ENCODE measurements at places on chromosomes 2 and 18. TPM values are rescaled to one million over a fixed set of nuclear protein-coding genes. Genes with fewer than 3 reads are reported as not detected.

- DNase-seq, result peak; percentile 19
- H3K27me3 ChIP-seq, result no peaks in the 10 kb centered on the region
- H3K4me3 ChIP-seq, result no peak overlapping the region
- no peak overlapping the region for H3K27ac ChIP-seq
- no peaks in the 10 kb centered on the region for H3K36me3 ChIP-seq
Measured at GRCh38 chr2:46177461-46178089, 119.6 kb upstream of the EPAS1 start.

- H3K4me3 ChIP-seq, result no peak overlapping the region
- peaks cover 8% of the 10 kb centered on the region for H3K4me1 ChIP-seq
- no peak for DNase-seq
Measured at GRCh38 chr2:236517251-236518031, 52.2 kb upstream of the ACKR3 start.

DNA sequence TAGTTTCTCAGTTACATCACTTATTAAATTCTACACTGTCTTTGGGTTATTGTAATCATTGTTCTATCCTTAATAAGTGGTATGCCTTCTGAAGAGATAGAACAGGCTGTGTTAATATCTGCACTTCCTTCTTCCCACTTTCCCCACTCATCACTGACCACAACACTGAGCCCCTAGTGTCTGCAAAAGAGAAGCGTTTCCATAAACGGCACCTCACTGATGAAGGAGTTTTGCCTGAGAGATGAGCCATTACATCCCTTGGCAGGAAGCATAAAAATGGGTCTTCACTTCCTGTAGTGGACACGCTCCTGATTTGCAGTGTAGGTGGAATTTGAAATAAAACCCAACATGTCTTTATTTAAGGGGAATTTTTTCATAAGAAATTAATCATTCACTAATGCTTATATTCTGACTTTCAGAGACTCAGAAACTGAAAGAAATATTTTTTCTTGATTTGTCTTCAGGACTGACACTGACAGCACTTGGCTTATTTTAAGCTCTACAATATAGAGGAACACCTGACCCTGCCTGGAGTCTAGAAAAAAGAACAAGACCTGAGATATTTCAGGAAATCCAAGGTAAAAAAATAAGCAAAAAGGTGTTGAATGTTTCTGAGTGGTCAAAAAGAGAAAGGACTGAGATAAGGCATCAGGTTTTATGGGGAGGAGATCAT is 275.3 kb downstream of the RAD51AP2 start:
- no peak overlapping the region for H3K27ac ChIP-seq
- no peak overlapping the region for H3K4me3 ChIP-seq
- DNase-seq, result no peak
- no peaks in the 10 kb centered on the region for H3K27me3 ChIP-seq
- no peaks in the 10 kb centered on the region for H3K4me1 ChIP-seq

DNA sequence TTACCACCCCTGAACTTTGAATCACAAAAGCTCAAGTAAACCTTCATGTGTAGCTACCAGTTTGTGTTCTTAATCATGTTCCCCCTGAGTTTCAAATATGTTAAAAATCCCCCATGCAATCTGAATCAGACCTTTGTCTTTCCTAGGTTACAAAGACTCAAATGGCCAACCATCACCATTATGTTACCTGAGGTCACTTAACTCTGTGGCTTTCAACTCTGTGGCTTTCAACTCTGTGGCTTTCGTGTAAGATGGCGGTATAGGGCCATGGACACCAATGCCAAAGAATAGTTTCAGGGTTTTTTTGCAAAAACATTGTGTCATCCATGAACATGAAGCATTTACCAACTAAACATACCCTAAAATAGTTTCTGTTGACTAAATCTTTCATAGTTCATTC is 6.7 kb downstream of the ERMN start:
- peaks cover 9% of the 10 kb centered on the region for H3K36me3 ChIP-seq
- DNase-seq, result no peak
- H3K4me1 ChIP-seq, result no peaks in the 10 kb centered on the region
- no peaks in the 10 kb centered on the region for H3K27me3 ChIP-seq
- H3K4me3 ChIP-seq, result no peak overlapping the region

- DNase-seq, result no peak
- H3K27ac ChIP-seq, result no peak overlapping the region
- no peak overlapping the region for H3K4me3 ChIP-seq
Measured at GRCh38 chr2:7665880-7666279, 748.7 kb downstream of the RNF144A start.

DNA sequence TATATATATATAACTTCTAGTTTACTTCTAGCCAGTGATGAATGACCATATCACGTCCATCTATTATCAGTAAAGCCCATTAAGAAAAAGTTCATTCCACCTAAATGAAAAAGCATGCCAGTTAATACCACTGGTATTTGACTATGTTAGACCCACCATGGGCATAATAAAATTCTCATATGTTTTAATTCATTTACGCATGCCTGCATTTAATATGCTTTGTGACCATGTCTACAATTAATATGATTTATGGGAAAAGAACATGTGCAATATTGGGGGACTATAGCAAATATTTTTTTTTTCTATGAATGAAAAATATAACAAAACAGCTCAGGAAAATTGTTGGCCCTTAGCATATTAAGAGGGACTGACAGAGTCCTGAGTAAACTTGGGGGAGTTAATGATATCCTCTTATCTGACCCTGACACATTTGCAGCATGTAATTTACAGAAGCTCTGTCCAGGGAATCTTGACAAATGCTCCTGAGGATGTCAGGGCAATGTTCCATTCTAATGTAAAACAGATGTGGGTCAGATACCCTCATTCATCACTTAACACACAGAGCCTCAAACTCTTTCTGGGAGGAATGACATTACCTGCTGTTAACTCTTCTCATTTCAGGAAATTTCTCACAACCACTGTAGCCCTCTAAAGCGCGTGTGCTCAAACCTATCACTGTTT is 90.6 kb downstream of the PAX3 start:
- no peaks in the 10 kb centered on the region for H3K4me1 ChIP-seq
- no peak for DNase-seq
- no peaks in the 10 kb centered on the region for H3K36me3 ChIP-seq
- no peak overlapping the region for H3K27ac ChIP-seq

DNA sequence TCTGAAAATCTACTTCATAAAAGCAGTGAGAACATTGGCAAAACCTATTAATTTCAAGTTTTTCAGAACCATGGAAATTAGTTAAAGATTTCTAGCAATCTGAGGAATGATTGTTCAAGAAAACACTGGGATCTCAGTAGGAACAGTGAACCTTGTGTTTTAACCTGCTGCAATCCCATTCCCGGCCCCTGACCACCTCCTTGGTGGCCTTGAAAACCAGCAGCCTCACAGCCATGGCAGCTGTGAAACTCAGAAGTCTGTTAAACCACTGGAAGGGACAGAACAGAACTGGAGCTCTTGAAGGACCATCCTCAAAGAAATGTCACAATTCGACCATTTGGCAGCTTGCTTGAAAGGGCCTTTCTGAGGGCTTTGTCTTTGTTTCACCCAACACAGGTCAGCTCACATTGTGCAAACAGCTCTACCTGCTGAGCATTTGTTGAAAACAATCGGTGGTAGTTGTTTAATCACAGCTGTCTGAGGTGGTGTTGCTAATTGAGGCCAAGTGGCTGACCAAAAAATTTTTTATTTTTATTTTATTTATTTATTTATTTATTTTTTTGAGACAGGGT is 25.8 kb downstream of the NEDD4L start:
- H3K36me3 ChIP-seq, result no peaks in the 10 kb centered on the region
- H3K4me1 ChIP-seq, result no peaks in the 10 kb centered on the region

DNA sequence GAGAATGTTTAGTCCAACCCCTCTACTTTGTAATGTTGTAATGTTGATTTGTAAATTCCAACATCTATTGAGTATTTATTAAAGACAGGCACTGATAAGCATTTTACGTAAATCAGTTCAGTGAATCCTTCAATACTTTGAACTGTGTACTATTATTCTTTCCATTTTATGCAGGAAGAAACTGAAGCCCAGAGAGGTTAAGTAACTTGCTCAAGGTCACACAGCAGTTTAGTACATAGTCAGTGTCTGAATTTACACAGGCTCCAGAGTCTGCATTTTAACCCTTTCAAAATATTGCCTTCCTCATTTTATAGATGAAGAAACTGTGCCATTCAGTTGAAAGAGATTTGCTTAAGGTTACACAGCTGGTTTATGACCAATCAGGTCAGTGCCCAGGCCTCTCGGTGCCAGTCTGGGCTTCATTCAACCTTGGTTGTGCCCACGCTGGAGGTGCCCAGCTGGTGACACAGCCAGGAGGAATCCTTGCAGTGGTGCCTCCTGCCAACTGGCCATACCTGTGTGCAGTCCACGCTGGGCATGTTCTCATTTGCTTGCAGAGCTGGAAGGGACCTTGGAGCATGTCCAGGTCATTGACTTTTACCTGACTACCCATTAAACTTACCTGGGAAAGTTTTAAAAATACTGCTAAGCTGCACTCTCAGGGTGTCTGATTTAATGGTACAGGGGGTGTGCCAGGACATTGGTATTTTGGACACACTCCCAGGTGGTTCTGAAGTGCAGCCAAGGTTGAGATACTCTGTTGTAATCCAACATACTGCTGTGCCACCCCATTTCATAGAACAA is 74.3 kb upstream of the CYRIA start:
- no peaks in the 10 kb centered on the region for H3K36me3 ChIP-seq
- no peak overlapping the region for H3K27ac ChIP-seq
- no peak for DNase-seq

DNA sequence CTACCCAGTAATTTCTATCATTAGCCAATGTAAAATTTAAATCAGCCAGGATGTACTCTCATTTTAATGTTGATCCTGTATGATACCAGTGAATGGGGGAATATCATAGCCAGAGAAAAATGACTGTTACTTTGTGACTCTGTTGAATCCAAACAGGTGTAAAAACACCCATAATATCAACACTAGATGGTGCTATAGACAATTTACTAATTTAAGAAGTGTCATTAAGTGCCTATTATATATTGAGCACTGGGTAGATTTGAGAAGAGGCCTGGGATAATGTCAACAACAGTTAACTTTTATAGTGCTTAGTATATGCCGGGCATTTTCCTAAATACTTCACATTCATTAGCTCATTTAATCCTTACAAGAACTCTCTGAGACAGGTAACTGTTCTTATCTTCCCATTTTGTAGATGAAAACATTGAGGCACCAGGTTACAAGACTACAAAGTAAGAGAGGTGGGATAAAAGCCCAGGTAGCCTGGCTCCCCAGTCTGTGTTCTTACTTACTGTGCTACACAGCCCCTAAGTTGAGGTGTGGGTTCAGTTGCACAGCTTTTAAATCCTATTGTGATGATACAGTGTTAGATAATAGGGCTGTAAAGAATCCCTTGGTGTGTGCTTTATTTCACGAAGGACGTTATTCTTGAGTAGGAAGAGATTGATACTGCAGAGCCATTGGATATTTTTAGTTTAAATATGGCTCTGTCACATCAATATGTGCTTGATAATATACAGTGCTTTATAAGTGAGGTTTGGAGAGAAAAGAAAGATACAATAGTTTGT is 325.5 kb downstream of the AGPS start:
- no peaks in the 10 kb centered on the region for H3K36me3 ChIP-seq
- no peak for DNase-seq
- H3K27me3 ChIP-seq, result no peaks in the 10 kb centered on the region
- no peak overlapping the region for H3K4me3 ChIP-seq

DNA sequence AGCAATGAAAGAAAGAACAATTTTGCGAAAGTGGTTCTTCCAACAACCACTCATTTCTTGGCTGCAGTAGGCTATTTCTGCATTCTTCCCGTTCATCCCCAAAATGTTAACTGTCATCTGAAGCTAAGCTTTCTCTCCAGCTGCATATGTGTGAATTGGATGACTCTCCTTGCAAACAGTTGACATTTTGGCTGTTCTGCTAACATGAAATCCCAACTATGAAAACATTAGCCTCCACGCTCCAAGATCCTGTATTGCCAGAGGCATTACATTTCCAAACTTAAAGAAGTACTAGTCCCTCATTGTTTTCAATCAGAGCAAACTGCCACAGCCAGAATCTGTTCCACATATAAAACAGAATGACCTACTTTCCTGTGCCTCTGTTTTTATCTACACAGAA is 88.5 kb downstream of the TGIF1 start:
- no peaks in the 10 kb centered on the region for H3K36me3 ChIP-seq
- H3K27me3 ChIP-seq, result no peaks in the 10 kb centered on the region
- no peaks in the 10 kb centered on the region for H3K4me1 ChIP-seq
- H3K4me3 ChIP-seq, result no peak overlapping the region
- H3K27ac ChIP-seq, result no peak overlapping the region

- no peaks in the 10 kb centered on the region for H3K4me1 ChIP-seq
- no peaks in the 10 kb centered on the region for H3K36me3 ChIP-seq
- no peak overlapping the region for H3K4me3 ChIP-seq
- H3K27me3 ChIP-seq, result no peaks in the 10 kb centered on the region
Measured at GRCh38 chr18:55510809-55511208, 77.2 kb downstream of the TCF4 start.

DNA sequence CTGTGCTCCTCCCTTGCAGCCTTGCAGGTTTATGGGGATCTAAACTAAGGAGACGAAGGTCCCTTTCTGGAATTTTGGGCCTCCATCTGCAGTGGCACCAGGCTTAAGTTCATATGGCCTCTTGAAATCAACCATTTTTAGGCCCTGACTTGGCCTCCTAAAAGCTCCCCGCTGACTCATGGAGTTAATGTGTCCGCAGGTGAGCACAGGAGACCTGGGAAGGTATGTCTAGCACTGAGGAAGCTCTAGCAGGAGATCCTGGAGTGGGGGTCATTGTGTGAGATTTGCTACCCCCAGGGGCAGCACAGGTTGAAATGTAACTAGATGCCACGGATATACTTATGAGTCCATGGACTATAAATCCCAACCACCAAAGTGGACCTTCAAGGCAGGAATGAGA is 95.9 kb upstream of the CELF4 start:
- no peaks in the 10 kb centered on the region for H3K27me3 ChIP-seq
- no peaks in the 10 kb centered on the region for H3K36me3 ChIP-seq

DNA sequence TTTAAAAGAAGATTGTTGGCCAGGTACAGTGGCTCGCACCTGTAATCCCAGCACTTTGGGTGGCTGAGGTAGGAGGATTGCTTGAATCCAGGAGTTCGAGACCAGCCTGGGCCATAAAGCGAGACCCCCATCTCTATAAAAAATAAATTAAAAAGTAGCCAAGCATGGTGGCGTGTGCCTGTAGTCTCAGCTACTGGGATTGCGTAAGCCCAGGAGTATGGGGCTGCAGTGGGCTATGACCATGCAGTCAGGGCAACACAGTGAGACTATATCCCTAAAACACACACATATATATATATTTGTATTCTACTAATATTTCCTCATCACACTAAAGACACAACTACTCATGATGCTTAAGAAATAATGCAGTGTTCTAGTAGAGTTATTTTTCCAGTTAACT is 7.1 kb downstream of the HDHD2 start:
- DNase-seq, result no peak
- H3K4me3 ChIP-seq, result no peak overlapping the region
- H3K4me1 ChIP-seq, result no peaks in the 10 kb centered on the region
- no peaks in the 10 kb centered on the region for H3K27me3 ChIP-seq
- no peaks in the 10 kb centered on the region for H3K36me3 ChIP-seq
- H3K27ac ChIP-seq, result no peak overlapping the region

GRCh38 chr18:79567481-79568147 is 112.0 kb upstream of the CTDP1 start:
- no peak overlapping the region for H3K4me3 ChIP-seq
- no peak overlapping the region for H3K27ac ChIP-seq
- no peak for DNase-seq
- H3K36me3 ChIP-seq, result no peaks in the 10 kb centered on the region
- no peaks in the 10 kb centered on the region for H3K4me1 ChIP-seq

The CEP192 gene
- total RNA-seq, result 41.3 TPM

The OR6B2 gene
- total RNA-seq, result not detected

The STARD6 gene
- total RNA-seq, result not detected

All from natural killer cell (primary cell).